ENCODE measurements at places on chromosomes 13 and 19. TPM values are rescaled to one million over a fixed set of nuclear protein-coding genes. Genes with fewer than 3 reads are reported as not detected.
A peak's percentile ranks its signal among the peaks of the same experiment; 100 is the strongest.

The SERPINE3 gene
- 0.47 TPM for total RNA-seq

DNA sequence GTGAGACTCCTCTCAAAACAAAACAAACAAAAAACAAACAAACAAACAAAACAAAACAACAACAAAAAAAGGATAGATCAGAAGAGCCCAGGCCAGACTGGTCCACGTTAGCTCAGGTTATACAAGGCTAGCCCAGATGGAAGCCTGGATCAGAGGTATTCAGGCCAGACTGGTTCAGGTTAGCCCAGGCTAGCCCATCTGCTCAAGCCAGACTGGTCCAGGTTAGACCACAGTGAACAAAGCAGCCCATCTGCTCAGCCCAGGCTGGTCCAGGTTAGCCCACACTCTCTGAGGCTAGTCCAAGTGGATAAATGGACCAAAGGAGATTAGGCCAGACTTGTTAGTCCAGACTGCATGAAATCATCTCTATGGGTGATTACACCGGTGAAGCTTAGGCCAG lies 41.2 kb downstream of the CCL25 start:
- no peak for DNase-seq

- DNase-seq = no peak
These were observed 339.0 kb downstream of the HS6ST3 start for GRCh38 chr13:96428911-96429310.

DNA sequence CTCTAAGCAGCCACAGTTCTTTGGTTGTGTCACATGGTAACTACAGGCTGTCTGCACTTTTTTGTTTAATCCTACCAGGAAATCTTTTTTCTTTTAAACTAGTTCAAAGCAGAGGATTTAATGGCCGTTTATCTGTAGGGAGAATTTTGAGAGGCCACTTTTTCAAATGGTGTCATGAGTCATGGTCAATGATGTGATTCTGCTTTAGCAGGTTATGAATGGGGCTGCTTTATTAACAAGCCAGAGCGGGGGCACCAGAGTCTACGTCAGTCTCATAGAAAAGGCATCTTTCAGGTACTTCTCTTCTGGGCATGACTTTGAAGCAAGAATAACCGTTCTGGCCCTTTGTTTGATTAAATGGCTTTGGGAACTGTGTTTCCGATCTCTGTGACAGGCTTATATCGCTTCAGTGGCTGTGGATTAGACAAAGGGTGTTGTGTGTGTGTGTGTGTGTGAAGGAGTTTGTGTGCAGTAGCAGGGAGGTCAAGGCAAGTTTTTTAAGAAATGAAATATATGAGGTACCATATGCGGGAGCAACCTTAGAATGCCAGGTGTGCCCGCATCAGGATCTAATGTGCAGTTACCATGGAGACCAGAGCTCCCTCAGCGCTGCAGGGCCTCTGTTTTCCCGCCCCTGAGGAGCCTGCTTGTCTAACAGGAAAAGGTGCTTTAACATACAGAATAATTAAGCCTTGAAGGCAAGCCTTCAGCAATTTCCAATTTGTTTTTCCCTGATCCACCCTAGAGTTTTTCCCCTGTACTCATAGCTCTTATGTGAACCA lies 120.5 kb downstream of the KATNAL1 start:
- DNase-seq = peak; percentile 15

Data from neural progenitor cell (in vitro differentiated cells).